Motor neuron (in vitro differentiated cells): ENCODE measurements at places on chromosomes 7 and 10.

DNA sequence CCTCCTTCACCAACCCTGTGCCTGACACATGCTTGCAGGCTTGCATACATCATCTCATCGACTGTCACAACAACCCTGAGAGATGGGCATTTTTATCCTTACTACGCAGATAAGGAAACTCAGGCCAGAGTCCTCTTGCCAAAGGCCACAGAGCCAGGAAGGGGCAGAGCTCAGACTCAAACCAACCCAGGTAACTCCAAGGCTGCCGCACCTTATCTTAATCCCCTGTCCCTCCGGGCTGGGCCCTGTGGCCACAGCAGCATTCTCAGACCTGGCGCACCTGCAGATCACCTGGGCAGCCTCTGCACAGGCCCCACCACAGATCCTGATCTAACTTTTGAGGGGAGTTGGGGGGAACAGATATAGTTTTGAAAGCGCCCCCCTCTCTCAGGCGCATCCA, 35.1 kb downstream of the SORBS1 start:
- no peak for ATAC-seq

DNA sequence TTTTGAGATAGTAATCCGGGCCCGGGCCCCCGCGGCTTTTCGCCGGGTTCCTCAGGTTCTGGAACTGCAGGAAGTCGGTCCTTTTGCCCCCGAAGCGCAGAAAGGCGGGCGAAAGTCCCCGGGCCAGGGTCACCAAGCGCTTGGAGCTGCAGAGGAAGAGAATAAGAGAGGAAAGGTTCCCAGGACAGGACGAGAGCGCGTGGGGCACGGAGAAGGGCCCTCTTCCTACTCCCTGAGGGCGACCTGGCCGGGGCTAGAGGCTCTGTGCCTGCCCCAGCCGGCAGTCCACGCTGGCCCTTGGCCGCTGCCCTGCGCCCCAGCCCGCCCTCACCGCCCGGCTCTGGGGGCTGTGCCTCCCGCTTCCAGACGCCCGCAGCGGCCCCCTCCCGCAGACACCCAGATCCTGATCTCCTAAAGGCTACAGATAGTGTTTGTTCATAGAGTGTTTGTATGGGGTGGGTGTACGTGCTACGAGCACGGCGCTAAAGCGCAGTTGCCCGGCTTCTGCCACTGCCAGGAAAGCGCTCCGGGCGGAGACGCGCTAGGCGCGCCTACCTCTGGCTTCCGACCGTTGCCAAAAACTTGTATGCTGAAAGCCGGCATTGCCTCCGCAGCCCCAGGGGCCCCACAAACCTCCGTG, 3.2 kb downstream of the HPSE2 start:
- no peak for ATAC-seq

DNA sequence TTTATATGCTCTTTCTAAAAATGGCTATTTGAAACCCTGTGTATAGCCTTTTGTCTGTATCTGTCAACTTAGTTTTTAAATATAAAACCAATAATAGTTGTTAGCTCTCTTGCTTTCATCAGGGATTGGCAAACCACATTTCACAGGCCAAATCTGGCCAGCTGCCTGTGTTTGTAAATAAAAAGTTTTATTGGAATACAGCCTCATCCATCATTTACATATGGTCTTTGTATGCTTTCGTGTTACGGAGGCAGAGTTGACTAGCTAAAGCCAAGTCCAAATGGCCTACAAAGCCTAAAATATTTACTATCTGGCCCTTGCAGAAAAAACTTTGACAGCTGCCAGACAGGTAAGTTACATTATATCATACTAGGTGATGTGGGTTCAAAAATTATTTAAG, 235.0 kb downstream of the BICC1 start:
- no peak for ATAC-seq

DNA sequence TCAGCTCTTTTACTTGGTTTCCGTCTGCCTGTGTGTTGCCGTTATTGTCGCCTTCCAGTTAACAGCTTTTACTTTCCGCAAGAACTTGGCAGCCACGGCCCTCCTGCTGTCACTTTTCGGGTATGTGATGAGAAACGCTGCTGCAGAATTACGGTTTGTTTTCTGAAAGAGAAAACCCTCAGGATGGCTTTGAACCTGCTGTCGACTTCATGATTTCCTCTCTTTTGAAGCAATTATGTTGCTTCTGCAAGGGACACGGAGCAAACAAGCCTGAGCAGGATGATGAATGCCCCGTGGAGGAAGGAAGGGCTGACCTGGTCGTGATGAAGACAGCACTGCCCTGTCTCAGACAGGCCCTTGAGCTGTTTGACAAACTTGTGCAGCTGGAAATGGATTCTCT, 339.8 kb downstream of the ABCA13 start:
- ATAC-seq = peak; percentile 100

DNA sequence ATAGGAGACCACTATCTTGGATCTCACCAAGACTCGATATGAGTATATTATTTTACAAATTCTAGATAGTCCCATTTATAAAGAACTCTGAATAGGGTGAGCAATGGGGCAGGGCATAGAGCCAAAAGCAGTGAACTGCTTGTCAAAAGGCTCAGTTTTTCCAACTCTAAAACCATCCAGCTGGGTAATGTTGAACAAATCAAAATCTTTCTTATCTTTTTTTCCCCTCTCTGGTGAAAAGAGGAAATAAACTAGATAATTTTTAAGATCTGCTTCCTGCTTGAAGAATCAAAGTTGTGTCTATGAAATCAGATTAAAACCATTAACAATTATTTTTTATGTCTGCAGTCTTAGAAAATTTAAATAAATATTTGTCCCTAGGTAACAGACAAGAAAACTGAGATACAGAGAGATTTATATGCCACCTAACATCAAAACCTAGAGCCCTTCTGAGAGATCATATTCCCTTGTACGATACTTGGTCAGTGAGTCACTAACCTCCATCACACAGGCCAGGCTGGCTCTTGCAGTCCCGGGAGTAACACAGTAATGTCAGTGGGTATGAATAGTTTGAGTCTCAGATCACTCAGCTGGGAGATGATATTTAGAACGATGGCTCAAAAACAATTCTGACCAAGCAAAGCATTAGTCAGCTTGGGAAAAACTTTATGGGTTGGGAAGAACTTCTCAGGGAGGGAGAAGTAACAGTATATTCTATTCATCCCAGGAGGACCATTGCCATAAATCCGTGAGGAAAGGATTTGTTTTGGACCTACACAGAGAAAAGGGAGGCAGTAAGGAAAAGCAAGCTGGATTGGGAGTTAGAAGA, 178.8 kb downstream of the REEP3 start:
- peak; percentile 43 for ATAC-seq

DNA sequence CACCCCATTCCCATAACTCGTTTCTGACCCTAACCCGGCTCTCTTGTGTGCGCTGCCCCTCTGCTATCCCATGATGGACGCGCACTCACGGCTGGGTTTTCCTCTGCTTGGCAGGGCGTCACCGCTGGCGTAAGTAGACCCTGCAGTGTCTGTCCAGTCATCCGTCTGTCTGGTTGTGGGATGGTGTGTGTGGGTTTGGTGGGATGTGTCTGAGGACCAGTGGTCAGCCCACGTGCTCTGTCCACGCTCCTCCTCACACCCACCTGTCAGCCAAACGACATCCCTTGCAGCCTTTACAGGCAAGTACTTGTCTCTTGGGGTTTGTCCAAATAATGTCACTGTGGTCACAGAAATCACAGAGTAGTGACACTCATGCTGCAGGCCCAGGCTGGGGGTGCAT, 20.8 kb downstream of the LDB3 start:
- no peak for ATAC-seq

GRCh38 chr7:14071045-14071444, 81.6 kb upstream of the ETV1 start:
- ATAC-seq = no peak

DNA sequence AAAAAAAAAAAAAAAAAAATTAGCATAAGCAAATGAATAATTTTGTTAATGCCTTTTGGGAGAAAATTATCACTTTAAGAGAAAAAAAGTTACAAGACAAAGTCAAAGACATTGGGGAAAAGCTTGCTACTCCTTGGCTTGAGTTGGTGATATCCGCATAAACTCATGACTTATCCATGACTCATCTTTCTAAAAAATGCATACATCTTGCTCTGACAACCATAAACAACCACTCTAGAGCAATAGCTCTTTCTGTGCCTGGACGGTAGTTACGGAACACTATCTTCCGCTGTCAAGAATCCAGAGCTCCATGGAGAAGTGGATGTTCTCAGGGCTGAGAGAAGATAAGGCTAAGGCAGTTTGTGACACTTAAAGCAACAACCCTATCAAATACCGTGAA, 281.1 kb upstream of the PFKP start:
- peak; percentile 93 for ATAC-seq

- peak; percentile 70 for ATAC-seq
Observed at GRCh38 chr10:69656742-69657269, 26.8 kb downstream of the FAM241B start.

DNA sequence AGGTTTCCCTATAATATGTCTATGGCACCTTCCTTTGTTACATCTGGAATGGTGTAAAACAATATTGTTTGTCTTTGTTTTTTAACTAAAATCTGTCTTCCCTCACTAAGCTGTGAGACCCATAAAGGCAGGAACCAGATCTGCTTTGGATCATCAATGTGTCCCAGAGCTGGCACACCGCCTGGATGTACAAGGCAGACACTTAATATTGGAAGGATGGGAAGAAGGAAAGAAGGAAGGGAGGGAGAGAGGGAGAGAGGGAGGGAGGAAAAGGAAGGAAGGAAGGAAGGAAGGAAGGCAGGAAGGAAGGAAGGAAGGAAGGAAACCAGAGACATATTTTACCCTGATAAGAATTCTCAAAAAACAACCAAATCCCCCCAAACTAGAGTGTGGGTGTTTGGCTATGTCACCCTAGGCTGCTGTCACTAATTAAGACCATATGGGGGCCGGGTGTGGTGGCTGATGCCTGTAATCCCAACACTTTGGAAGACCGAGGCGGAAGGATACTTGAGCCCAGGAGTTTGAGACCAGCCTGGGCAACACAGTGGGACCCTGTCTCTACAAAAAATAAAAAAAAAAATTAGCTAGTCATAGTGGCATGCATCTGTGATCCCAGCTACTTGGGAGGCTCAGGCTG, 59.6 kb downstream of the SH3PXD2A start:
- no peak for ATAC-seq

DNA sequence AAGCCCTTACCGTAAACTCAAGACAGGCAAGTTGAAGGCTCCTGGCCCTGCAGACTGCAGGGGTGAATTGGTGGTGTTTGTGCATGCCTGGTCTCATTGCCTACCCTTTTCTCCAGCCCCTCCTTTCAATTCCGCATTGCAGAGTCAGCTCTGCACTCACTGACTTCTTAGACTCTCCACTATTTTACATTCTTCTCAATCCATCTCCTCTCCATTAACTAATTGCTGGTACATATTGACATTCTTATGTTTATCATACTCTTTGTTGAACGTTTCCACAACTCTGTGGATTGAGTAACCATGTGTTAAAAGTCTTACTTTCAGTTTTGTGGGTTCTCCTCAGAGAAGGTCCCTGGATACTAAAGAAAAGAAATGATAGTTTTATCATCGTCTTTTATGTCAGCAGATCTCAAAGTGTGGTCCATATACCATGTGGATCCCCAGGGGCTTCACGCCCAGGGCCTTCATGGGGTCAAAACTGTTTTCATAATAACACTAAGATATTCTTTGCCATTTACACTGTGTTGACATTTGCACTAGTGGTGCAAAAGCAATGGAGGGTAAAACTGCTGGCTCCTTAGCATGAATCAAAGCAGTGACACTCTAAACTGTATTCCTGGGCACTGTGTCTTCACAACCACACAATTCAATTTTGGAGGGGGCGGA, 135.4 kb upstream of the FZD1 start:
- ATAC-seq = no peak

- ATAC-seq = no peak
Observed at GRCh38 chr10:132193907-132194552, 7.3 kb downstream of the DPYSL4 start.

DNA sequence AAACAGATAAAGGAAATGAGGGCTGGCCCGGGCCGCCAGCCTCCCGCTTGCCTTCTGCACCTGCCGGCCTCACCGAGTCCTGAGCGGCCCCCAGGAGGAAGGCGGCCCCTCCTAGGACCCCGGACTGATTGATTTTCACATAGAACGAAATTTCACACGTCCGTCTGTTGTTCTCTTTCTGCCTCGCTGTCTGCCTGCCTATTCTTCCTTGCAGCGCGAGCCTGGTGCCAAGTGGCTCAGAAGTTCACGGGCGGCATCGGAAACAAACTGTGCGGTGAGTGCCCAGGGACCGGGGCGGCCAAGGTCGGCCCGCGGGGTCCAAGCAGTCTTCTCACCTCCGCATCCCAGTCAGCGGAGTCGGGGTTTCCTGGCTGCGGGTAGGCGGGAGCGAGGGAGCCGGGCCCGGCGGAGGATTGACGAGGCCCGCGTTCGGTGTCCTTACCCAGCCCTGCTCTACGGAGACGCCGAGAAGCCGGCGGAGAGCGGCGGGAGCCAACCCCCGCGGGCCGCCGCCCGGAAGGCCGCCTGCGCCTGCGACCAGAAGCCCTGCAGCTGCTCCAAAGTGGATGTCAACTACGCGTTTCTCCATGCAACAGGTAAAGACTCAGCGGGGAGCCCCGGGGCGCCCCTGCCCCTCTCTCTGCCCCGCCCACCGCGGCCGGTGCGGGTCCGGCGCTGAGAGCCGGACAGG, 967 bp downstream of the GAD2 start:
- no peak for ATAC-seq

GRCh38 chr7:21743493-21743892, 200.7 kb downstream of the DNAH11 start:
- ATAC-seq = no peak

DNA sequence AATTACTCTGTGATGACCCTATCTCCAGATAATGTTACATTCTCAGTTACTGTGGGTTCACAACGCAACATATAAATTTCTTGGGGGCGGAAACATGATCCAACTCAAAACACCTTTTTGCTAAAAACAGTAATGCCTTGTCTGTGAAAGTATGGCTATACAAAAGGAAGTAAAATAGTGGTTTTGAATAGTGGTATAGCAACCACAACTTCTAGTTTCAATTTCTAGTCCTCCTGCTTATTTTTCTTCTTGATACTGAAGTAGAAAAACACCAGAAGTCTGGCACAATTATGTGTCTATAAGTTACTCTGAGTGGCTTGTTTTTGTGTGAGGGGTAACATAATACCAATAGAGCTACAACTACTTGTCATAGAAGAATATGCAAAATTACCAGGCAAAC, 21.5 kb upstream of the ZNF800 start:
- ATAC-seq = no peak

DNA sequence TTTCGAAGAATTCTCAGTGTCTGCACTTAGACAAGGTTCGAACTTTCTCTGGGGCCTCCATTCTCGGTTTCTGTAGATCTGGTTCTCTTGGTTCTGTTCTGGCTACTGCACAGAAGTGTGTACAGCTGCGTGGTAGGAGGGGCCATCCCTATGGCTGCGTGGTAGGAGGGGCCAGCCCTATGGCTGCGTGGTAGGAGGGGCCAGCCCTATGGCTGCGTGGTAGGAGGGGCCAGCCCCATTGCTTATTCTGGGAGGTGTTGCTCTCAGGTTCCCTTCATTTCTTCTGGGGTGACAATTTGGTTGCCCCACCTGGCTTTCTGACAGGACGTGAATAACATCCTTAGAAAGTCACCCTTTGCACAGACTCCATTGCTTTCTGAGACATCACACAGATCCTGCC, 65.2 kb upstream of the CHST15 start:
- no peak for ATAC-seq

- no peak for ATAC-seq
Observed at GRCh38 chr7:71442492-71443190, 310.7 kb downstream of the GALNT17 start.
